T-cell (primary cell): ENCODE measurements at places on chromosomes 5 and 9.

- no peak for DNase-seq
Measured at GRCh38 chr5:103624035-103624480, 61.5 kb upstream of the NUDT12 start.

- DNase-seq, result no peak
Measured at GRCh38 chr9:133429641-133430161, 7.5 kb downstream of the ADAMTS13 start.

DNA sequence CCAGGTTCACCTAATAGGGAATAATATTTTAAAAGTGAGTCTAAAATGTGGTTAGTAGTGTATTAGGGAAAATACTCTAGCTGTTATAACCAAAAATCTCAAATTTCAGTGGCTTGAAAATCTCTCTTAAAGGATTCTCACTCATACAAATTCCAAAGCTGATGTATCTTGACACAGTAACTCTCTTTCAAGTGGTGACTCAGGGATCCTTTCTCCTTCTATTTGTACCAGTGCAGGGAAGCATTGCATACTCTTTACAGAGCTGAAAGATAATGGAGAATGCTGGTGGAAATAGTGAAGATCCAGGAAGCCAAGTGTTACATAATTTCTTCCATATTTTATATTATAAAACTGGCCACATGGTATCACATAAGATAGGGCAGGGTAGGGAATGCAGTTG, 560.2 kb upstream of the CDH9 start:
- DNase-seq, result no peak

GRCh38 chr5:6492934-6493333, 44.3 kb downstream of the UBE2QL1 start:
- no peak for DNase-seq

DNA sequence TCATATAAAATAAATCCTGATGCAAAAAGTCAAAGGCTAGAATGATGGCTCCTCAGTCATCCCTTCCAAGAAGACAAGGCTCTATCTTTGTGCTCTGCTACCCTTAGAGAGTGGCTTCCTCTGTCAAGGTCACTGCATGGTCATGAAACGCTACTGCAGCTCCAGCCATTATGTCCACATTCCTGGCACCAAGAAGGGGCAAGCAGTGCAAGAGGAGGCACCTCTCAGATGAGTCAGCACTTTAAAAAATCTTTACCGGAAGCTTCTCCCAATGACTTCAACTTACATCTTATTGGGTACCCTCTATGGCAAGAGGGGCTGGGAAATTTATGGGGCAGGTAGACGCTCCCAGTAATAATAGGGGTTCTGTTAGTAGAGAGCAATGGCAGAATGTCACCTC, 129.5 kb upstream of the CPEB4 start:
- DNase-seq, result no peak

DNA sequence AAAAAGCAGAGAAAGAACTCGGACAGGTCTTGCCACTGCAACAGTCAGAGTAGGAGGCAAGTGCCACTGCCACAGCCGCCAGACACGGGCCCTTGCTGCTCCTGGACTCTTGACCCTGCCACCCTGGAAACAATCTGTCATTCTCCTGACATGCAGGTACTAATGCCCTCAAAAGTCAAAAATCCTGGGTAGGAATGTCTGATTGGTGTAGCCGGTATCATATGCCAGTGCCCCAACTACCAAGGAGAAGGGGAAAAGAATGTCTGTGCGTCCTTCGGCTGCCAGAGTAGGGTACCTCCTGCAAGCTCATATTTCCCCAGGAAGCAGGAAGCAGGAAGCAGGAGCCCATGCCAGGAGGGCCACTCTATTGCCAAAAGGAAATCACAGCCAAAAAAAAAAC, 30.5 kb upstream of the F2RL1 start:
- no peak for DNase-seq

GRCh38 chr9:101636247-101636646, 41.5 kb upstream of the PPP3R2 start:
- no peak for DNase-seq

DNA sequence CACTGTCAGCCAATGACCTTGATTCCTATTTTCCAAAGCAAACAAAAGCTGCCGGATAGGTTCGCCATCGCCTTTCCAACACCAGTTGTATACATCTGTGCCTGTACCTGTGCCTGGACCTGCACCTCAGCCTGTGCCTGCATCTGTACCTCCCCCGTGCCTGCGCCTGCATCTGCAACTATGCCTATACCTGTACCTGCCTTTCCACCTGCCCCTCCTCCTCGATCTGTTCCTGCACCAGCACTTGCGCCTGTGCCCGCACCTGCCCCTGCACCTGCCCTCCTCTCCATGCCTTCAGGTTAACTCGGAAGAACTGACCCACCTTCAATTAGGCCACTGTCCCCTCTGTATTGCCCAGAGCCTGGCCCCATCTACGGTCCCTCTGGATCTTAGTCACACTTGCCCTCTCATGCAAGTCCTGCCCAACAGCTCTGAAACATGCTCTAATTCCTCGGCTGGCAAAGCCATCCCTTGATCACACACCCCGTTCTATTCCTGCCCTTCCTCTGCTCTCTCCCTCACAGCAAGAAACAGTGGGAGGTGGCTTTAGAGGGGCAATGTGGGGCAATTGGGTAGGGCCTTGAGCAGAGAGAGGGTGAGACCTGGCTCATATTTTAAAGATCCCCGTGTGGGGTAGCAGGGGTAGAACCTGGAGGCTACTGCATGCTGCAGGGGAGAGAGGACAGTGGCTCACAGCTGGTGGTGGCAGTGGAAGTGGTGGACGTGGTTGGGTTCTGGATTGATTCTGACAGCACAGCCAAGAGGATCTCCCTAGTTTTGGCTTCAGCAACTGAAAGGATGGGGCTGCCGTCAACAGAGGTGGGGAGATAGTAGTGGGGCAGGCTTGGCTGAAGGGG, 59.6 kb upstream of the PHYKPL start:
- no peak for DNase-seq

DNA sequence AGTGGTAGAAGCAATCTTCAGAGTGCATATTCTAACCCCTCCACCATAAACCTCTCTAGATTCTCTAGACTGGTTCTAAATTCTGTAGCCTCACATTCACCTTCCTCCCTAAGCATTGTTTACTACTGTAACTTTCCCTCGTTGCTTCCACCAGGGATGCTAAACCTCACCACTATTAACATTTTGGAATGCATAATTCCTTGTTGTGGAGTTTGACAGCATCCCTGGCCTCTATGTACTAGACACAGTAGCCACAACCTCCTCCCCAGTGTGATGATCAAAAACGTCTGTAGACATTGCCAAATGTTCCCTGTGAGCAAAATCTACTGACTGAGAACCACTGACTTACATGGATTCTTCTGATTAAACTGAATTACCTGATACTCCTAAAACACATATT, 18.6 kb downstream of the PAPPA start:
- no peak for DNase-seq

GRCh38 chr9:120410925-120411501, 169.0 kb downstream of the CDK5RAP2 start:
- DNase-seq, result no peak

GRCh38 chr9:4148751-4149150, 151.1 kb downstream of the GLIS3 start:
- DNase-seq, result no peak

DNA sequence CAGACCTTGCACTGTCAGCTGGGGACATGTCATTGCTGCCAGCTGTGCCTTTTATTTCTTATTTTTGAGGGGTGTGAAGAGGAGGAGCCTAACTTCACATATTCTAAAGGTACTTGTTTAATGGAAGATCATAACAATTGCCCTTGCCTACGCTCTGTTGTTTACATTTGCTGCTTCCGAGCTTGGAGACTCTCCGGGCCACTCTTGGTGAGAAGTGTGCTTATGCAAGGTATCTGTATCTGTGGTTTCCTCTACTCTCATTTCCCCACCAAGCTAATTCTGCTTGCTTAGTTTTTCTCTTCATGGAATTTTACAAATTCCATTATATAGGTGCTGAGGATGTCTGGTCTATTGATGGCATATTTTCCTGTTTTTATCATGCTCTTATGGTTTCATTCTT, 105.3 kb downstream of the RASGRF2 start:
- DNase-seq, result no peak

- no peak for DNase-seq
Measured at GRCh38 chr9:131262327-131263032, 13.8 kb downstream of the FAM78A start.

DNA sequence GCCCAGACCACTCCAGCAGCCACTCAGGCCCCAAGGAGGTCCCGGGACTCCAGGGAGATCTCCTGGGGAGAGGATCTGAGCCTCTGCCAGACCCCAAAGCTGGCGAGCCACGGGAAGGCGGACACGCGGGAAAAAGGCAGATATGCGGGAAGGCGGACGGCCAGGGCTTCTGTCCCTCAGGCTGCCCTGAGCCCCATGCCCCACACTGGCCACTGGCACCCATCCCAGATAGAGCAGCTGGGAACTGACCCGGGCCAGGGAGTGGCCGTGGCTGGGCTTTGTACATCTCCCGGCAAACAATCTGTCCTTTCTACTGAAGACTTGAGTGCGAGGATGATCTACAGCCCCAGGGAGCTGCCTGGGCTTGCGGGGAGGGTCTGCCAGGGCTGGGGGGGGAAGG, 21.1 kb upstream of the NOTCH1 start:
- no peak for DNase-seq

DNA sequence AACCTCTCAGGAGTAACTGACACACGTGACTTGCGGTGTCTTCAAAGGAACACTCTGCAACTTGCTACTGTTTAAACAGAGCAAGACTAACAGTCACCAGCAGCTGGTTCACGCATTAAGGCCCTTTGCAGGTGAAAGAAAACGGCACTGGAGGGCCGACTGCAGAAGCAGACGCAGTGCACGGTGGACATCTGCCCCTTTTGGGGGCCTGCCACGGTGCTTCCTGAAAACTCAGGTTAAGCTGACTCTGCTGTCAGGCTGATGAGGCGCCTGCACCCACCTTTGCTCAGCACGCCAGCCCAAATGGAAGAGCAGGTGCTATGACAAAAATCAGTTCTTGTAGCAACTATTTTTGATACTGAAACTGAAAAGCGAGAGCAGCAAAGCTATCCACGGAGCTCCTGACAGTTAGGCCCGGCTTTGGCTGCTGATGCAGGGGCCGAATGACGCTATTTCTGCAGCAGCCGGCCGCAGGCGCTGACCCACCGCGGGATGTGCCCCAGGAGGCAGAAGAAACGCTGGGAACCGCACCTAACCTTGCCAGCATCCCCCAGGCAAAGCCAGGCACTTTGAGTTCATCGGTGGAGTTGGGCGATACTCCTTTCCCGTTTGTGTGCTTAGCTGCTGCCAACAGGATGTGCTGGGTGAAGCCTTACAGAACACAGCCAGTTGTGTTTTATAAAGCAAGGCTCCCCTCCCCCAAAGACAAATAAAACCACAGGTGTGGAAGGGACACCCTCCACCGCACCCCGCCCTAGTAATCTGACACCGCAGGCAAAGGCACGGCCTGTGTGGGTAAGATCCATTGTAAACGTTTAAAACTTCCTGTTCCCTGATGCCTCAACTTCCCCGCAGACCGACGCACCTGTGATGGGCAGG, 21.1 kb upstream of the TERT start:
- peak; percentile 59 for DNase-seq

DNA sequence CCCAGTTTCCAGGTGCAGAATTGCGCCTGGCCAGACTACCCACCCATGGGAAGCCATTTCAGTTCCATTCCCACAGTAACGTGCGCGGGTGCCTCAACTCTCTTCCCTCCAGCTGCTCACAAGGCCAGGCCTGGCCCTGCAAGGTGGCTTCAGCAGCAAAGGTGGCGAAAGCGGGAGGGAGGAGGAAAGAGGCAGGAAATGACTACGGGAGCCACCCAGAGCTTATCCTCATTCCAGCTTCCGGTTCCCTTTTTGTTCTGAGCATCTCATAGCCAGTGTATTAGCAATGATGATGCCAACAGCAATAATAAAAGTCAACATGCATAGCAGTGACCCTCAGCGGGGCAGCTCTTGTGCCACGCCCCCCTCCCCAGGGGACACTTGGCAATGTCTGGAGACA, 101.5 kb upstream of the BOD1 start:
- DNase-seq, result no peak

GRCh38 chr5:67149057-67149950, 47.3 kb downstream of the CD180 start:
- no peak for DNase-seq

- DNase-seq, result no peak
Measured at GRCh38 chr9:75715360-75715759, 175.1 kb upstream of the PCSK5 start.

GRCh38 chr5:39203275-39203922, 16.0 kb downstream of the FYB1 start:
- DNase-seq, result no peak

DNA sequence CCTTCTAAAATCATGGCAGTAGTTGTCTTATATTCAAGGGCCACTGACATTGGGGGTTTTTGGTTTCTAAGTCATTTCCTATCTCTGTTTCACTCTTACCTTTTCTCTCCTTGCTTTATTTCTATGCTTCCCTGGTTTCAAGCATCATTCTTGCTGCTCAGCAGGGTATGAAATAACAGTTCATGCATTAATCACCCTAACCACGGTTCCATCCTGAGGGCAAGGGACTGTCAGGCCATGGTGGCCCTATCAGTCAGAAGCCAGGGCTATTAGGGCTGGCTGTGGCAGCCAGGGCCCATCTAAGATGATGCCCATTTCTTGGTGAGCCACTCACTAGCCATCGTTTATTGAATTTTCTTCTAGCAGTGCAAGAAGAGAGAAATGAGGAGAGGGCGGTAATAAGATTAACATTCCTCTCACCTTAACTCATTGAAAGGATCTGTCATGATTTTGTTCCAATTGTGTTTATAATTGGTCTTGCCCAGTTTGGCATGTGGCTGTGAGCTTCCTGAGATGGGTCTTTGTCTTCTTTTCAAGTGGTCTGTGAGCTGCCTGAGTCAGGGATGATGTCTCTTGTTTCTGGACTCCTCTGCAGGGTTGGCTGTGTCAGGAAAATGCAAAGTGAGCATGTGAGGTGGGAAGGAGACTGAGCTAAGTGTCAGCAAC, 45.2 kb downstream of the CYSTM1 start:
- no peak for DNase-seq

- DNase-seq, result no peak
Measured at GRCh38 chr5:96909435-96909834, 26.4 kb upstream of the LNPEP start.

DNA sequence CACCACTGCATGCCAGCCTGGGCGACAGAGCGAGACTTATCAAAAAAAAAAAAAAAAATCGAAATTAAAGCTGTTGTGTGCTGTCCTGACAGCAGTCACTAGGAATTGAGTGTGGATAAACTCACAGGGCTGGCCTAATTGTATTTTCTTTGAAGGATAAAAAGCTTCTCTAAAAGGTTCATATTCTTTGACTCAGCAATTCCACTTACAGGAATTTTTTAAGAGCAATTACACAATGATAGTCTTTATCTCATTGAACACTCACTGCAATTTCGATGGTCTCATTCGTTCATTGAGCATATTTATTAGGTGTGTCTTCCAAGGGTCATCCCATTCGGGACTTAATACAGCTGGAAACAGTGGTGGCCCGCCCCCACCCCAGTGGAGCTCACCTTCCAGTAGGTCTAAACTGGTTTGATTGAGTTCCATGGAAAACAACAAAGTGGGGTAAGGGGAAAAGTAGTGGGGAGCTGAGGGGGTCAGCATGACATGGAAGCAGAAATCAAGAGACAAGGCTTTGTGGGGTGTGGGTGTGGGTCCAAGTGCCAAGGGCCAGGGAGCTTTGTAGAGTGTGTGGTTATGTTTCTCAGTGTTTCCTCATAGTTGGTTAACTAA, 6.7 kb downstream of the CDK9 start:
- no peak for DNase-seq

- no peak for DNase-seq
Measured at GRCh38 chr9:113901221-113901688, 25.1 kb downstream of the ZNF618 start.

GRCh38 chr5:131382407-131383395, 118.8 kb downstream of the CDC42SE2 start:
- DNase-seq, result peak; percentile 37

- DNase-seq, result no peak
Measured at GRCh38 chr5:173974688-173975239, 14.2 kb upstream of the C5orf47 start.

- DNase-seq, result no peak
Measured at GRCh38 chr5:99068944-99069650, 140.3 kb upstream of the CHD1 start.
